ENCODE measurements at places on chromosomes 4 and X.

DNA sequence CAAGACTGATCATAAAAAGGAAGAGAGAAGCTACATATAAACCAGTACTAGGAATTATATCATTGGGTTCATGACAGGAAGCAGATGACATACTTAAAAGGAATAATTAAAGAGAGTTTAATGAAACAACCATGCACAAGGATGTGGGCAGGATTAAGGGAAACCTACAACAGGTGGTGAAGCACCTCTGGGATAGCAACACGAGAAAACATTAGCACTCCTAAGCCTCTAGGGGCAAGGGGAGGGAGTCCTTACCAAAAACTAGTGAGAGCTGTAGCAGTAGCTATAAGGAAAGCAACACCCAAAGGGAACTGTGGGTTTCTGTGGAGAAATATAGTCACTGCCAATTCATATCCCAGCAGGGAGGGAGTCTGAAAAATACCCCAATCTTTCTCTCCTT is 7.2 kb upstream of the THOC2 start:
- DNase-seq, result no peak

DNA sequence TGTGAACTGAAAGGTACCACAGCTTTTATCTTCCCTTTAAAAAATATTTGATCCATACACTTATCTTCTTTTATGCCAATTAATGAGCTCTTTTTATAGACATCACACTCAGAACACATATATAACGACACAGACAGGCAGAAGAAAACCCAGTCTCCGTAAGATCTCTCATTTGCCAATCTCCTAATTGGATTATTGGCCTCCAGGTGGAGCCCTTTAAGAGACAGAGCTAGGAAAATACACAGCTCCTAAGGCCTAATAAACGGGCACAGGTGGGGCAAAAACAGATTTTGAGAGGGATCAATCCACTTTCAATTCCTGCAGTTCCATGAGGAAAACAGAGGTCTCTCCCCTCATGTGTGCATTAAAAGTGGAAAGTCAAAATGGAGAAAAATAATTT is 1495.4 kb downstream of the RPA4 start:
- no peak for DNase-seq

DNA sequence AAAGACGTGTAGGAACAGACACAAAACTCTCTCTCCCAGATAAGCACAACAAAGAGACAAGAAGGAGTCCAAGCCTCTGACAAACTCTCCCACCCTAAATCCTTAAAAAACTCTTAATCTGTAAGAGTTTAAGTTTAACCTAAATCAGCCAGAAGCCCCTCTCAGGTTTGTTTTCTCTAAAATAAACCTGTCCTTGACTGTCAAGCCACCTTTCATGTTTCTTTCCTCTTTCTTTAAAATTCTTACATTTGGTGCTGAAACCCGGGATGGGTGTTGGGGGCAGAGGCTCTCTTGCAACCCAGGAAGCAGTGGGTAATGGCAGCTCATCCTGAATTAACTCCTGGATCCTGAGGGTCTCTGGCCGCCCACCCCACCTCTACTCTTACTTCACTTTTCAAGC is 107.8 kb upstream of the TENT5D start:
- no peak for DNase-seq

DNA sequence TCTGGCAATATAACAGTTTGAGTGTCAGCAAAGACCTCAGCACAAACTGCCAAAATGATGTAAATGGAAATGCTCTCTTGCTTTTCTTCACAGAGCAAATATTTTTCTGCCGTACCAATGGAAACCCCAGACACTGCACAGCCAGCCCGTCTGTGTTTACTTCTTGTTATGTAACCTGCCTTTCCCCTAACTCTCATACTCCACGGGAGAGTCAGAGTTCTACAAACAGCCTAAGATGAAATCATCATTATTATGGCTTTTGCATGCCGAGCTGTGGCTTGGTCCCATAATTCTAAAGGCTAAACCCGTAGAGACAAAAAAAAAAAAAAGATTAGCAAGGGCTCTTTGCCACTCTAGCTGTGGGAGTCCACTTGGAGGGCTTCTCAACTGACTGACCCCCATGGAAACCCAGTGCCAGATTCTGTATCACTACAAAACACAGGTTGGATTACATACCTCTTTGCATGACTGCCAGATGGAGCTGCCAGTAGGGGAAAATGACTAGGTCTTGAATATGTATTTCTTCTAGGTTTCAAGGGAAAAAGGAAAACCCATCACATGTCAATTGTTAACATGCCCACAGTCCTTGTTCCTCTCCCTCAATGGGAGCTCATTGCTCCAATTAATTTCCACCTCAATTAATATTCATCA is 197.2 kb upstream of the CNKSR2 start:
- DNase-seq, result no peak

DNA sequence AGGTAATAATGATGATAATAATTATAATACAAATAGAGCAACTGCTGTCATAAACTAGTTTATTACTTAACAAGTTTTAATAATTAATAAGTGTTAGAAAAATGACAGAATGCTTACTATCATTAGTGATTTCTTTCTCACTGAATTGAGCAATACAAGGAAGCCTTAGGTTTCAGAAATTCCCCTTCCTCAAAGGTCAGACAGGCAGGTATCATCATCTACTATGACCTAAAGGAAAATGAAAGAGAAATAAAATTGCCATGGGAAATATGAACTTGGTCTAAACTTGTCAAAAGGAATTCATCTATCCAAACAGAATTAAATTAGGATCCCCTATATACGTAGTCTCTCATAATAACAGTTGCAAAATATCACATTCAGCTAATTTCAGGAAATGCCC is 56.3 kb upstream of the SLC7A11 start:
- no peak for DNase-seq

DNA sequence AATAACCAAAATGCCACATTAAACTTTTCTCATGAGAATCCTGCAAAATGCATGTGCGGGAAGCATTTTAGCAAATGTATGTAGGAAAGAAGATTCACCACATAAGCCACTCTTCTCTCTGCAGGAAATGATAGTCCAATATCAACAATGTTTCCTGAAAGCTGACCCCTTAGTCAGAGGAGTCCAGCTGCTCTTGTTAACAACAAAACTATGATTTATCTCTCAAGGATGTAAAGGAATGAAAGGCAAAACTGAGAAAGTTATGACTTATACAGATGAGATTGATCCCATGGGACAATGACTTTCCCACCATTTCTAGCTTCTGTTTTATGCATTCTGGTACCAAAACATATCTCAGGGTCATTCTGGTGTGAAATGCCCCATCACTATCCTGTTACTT is 125.0 kb upstream of the EDNRA start:
- DNase-seq, result no peak

DNA sequence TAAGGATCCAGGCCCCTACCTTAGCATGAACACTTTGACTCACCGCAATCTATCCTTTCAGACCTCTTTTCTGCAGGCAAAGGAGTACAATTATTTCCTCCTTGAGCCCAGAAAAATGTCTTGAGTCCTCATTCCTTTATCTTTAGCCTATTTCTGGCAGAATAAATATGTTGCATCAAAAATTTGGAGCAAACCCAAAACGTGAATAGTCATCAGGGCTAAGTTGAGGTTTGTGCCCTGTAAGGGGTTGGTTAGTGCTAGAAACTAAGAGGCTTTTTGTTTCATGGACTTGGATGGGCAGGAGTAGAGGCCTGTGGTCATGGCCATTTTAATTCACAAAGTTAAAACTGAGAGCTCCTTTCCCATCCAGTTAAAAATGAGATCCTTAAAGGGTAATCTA is 460.3 kb downstream of the GBA3 start:
- DNase-seq, result no peak

DNA sequence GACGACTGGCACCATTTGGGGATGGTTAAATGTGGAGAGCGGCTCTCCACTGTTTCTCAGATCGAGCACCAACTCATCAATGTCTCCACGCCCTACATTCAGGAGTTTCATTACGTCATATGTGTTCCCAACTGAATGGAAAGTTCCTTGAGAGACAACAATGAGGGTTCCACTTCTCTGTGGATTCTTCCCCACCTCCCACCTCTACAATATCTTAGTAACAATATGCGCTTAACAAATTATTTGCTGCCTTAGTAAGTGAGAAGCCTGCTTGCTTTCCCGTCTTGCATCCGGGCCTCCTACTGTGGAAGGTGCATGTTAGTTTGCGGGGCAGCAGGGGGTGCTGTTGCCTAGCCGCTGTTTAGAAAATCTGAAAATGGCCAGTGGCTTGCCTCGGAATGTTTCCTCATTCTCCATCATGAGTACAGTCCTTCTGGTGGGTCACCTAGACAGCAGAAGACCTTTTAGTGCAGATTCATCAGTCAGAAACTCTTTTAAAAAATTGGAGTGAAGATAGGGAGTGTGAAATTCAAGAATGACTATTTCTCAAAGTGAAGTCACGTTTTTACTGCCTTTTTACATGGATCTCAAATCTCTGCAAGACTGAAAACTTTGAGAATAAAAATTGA is 55.7 kb downstream of the PHOX2B start:
- DNase-seq, result peak; percentile 24

- no peak for DNase-seq
Measured at GRCh38 chr4:181821039-181822004, 421.9 kb upstream of the TENM3 start.

GRCh38 chr4:154421618-154422017 is 70.0 kb downstream of the DCHS2 start:
- DNase-seq, result no peak

DNA sequence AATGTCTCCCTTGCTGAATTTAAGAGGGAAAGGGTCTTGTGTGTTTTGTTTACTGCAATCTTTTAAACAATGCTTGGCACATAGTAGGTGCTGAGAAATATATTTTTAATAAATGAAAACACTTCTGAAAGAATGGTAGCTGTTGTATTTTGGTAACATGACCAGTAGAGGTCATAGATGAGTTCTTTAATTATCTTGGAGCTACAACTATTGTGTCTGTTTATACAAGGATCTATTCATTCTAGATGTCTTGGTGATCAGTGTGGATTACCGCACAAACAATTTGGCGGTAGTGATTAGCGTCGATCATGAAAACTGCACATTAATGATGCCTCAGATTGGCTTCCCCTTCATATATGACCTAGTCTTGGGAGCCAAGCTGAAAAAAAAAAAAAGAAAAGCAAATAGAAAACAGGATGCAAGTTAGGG is 21.4 kb upstream of the SCRG1 start:
- DNase-seq, result no peak

DNA sequence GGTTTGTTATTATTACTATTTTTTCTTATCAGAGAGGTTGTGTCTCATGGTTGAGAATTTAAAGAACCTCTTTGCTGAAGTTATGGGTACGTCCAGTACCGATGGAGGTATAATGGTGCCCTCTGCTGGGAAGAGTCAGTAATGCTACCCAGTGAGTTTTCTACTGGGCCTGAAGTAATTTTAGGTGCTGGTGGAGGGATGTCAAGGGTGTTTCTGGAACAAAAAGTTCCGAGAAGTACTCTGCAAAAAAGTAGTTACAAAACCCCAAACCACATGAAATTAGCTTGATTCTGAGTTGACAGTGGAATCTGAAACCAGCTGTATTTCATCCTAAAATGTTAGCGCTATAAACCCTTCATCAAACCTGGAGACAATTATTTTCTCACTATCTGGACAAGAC is 102.5 kb upstream of the MID1 start:
- peak; percentile 10 for DNase-seq

- DNase-seq, result peak; percentile 59
Measured at GRCh38 chr4:77821775-77822174, 2.6 kb upstream of the CNOT6L start.

- no peak for DNase-seq
Measured at GRCh38 chr4:1406981-1407656, 877 bp upstream of the NKX1-1 start.

DNA sequence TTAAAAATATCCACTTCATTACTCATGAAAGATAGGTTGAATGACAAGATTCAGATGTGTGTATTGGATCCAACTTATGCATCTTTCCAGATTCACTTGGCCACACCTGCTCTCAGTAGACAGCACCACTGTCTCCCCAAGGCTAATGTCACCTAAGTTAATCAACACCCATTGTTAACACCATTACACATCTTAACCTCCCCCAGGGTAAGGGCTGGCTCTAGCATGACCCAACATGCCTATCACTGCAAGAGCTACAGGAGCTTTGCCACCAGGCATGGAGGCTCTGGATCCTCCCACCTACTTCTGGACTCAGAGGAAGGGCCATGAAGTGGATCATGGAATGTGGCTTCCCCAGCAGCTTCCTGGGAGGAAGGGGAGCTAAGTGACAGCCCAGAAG is 32.8 kb upstream of the LSM6 start:
- DNase-seq, result no peak

DNA sequence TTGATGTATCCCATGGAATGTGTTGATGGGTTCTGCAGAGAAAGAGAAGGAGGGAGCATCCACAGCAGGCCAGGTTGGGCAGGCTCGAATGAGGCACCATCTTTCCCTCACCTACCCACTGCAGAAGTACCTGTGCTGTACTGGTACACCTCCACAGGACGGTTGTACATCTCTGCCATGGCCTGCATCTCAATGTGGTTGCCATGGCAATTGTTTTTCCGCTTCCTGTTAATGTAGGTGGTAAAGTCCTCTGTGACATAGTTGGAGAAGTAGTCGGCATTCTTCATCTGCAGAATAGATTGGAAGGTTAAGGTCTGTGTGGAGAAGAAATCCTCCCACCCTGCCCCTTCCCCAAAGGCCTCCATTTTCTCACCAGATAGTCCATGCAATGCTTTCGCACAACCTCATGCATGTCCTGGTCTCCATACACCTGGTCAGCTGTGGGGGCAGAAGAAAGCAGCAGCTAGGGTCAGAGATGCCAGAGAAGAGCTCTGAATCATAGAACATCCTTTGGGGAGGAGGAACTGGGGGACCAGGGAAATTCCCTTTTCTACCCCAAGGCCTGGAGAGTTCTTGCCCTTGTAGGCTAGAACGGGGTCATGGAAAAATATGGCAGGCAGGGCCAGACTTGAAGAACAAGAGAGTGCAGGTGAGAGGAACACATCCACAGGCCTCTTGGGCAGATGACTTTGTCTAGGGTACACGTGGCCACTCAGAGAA is 15.9 kb upstream of the PIM2 start:
- DNase-seq, result no peak

- no peak for DNase-seq
Measured at GRCh38 chr4:5128569-5128968, 77.3 kb downstream of the STK32B start.

DNA sequence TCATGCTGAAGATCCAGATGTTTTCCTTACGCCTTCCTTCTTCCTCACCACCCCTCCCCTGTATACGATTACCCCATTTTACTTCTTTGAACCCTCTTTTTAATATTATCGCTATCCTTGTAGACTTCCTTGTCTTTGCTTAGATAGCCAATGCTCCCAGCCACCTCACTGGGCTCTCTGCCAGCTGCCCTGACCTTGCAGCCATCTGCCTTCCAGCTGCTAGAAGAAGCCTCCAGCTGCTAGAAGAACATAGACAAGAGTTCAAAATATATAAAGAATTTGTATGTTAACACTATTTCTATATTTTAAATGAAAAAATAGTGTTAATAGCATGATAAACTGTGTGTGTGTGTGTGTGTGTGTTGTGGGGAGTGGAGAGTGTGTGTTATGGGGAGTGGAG is 374.7 kb downstream of the ANKRD50 start:
- no peak for DNase-seq

GRCh38 chr4:86055898-86056297 is 304.0 kb downstream of the MAPK10 start:
- no peak for DNase-seq

DNA sequence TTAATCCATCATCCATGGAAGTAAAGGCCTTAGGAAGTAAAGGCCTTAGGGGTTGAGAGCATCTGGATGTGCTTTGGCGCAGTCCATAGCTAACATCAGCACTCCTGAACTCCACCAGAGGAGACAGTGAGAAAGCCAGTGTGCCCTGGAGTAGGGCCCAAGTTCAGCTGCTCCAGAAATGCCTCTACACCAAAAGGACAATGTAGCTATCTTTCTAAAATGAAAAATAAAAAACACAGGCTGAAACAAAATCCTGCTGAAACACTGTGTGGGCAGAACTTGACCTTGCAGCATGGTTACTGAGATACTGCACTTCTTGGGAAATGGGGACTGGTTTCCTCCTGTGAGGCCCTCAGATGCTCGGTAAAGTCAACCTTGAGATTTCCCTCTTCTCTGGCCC is 29.3 kb downstream of the SH3RF1 start:
- DNase-seq, result no peak

Data from stimulated activated CD4-positive, alpha-beta T cell treated with anti-CD3 and anti-CD28 coated beads, Interleukin-1b, Interleukin-23, amount 100 ng/mL, for 48 hours (primary cell).